Endothelial cell (in vitro differentiated cells): ENCODE measurements at places on chromosomes 16 and 17.

DNA sequence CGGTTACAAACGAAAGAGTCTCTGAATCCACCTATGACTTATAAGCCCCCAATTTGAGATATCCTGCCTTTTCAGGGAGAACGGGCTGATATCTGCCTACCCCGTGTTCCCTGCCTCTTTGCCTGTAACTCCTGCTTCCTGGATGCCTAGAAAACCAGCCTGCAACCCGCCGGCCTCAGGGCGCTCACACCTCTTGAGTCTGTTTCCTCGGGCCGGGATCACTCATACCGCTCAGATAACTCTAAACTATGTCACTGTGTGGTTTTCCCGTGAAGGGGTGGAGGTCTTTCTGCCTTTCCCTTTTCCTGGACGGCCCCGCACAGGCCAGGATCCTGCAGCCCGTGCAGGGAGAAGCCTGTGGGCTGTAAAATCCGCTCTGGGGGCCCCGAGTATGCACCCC is 10.4 kb downstream of the RPUSD1 start:
- peaks cover 10% of the 10 kb centered on the region for H3K27me3 ChIP-seq
- H3K4me3 ChIP-seq = no peak overlapping the region
- no peak for DNase-seq
- H3K36me3 ChIP-seq = no peaks in the 10 kb centered on the region

DNA sequence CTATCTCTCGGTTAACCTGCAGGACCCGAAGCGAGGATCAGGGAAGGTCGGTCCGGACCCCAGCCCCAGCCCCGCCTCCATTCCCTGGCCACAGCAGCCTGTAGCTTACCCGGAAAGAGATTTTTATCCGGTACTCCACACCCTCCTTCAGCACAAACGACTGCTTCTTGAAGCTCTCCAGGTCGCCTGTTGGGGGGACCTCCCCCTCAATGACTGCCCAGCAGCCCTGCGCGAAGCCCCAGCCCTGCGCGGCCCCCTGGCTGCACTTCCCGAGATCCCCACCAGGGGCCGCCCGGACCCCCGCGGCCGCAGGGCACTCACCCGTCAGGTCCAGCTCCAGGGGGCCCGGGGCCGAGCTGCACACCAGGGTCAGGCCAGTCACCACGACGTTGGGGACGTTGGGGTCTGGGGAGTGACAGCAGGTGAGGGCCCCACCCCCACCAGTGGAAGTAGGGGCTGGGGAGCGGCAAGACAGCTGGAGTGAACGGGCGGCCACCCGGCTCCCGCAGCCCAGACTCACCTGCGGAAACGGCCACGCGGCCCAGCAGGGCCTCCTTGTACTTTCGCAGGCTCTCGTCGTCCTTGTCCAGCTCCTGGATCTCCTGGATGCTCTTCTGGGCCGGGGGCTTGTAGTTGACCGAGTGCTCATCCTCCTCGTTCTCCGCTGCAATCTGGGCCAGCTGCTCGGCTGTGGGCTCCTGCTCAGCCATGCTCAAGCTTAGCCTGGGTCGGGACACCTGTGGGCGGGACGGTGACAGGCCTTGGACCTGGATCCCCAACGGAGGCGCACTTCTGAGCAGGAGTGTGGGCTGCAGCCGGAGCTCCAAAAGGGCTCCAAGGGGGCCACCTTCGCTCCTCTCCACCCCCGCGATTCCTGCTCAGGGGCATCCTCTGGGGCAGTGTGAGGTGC is 1.7 kb downstream of the ARHGDIA start:
- H3K36me3 ChIP-seq = peaks cover 3% of the 10 kb centered on the region
- H3K4me1 ChIP-seq = peaks cover 3% of the 10 kb centered on the region
- peak; percentile 71 for DNase-seq
- peak overlapping the region; percentile 93 for H3K4me3 ChIP-seq
- peaks cover 25% of the 10 kb centered on the region for H3K27me3 ChIP-seq

- H3K4me1 ChIP-seq = no peaks in the 10 kb centered on the region
- peaks cover 4% of the 10 kb centered on the region for H3K27me3 ChIP-seq
- peaks cover 11% of the 10 kb centered on the region for H3K36me3 ChIP-seq
- DNase-seq = no peak
- no peak overlapping the region for H3K4me3 ChIP-seq
- no peak overlapping the region for H3K27ac ChIP-seq
Observed at GRCh38 chr16:26993511-26993910, 73.2 kb upstream of the C16orf82 start.

- H3K27me3 ChIP-seq = peaks cover 5% of the 10 kb centered on the region
- no peak overlapping the region for H3K4me3 ChIP-seq
- DNase-seq = no peak
- peaks cover 28% of the 10 kb centered on the region for H3K4me1 ChIP-seq
Observed at GRCh38 chr16:13997526-13997925, 73.6 kb upstream of the MRTFB start.

- H3K4me1 ChIP-seq = peaks cover 7% of the 10 kb centered on the region
- DNase-seq = no peak
- H3K27me3 ChIP-seq = peaks cover 17% of the 10 kb centered on the region
- H3K27ac ChIP-seq = peak overlapping the region; percentile 13
Observed at GRCh38 chr17:41760878-41761277, 25.6 kb downstream of the JUP start.

DNA sequence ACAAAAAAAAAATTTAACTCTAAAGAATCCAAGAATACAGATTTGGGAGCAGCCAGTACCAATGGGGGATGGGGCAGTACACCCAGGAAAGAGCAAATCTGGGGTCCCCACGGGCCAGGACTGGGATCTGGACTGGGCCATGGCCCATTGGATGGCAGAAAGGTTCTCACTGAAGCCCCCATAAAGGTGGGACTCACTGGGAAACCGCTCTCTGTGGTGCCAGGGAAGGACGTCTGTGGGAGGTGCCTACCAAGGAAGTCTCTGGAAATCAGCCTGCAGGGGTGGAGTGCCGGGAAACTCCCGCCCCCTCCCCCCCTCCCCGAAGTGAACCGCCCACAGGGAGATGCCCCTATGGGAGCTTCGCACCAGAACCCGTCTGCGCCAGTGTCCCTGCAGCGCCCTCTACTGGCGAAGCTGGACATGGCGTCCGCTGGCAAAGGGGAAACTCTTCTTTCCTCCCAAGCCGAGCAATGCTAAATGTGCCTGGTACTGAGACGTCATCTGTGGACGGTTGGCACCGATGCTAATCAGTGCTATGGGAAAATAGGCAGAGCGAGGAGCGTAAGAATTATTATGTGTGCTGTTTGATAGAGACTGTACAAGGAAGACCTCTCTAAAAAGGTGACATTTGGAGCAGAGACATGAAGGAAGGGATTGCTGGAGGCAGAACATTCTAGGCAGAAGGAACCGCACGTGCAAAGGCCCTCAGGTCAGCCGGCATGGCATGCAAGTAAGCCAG is 671.1 kb downstream of the WWOX start:
- peaks cover 8% of the 10 kb centered on the region for H3K27me3 ChIP-seq
- DNase-seq = peak; percentile 66
- H3K4me3 ChIP-seq = no peak overlapping the region
- no peaks in the 10 kb centered on the region for H3K4me1 ChIP-seq
- H3K36me3 ChIP-seq = no peaks in the 10 kb centered on the region
- no peak overlapping the region for H3K27ac ChIP-seq

DNA sequence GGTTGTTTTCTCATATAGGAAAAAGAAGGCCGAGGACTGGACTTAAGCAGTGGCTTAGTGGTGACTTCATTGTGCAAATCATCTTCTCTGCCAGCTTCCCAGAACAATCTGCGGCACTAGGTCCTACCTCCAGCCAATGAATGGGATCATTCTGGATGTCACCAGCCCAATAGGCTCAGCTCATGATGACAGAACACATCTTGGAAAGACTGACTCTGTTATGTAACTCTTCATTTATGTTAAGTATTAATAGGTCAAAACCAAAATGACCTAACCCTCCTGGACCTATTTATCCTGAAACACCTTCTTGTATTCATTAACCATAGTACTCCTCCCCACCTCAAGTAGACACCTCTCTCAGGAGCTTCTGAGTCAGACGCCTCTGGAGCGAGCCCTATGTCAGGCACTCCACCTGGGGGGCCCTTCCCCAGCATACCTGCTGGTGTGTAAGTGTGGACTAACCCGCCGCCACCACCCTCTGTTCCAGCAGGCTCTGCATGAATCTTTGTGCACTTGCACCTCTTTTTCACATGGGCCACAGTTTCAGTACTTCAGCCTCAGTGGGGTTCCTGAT is 7.2 kb downstream of the ARL2BP start:
- H3K27me3 ChIP-seq = peaks cover 2% of the 10 kb centered on the region
- peaks cover 31% of the 10 kb centered on the region for H3K36me3 ChIP-seq
- peak overlapping the region; percentile 22 for H3K4me3 ChIP-seq
- no peak for DNase-seq

DNA sequence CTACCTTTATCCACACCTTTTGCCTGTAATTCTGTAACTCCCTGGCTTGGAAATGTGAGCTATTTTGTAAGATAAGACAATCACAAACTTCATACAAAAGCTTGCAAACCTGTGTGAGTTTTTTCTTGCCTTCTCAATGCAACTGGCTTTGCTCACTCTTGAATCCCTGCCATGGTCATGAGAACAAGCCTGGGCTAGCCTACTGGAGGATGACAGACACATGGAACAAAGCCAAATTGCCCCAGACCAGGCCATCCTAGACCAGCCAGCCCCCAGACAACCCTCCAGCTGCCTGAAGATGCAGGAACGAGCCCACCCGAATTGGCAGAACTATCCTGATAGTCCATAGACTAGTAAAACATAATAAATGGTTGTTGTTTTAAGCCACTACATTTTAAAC is 466.6 kb upstream of the ERCC4 start:
- peaks cover 4% of the 10 kb centered on the region for H3K4me1 ChIP-seq
- H3K27ac ChIP-seq = no peak overlapping the region
- DNase-seq = no peak
- H3K4me3 ChIP-seq = no peak overlapping the region
- peaks cover under 1% of the 10 kb centered on the region for H3K27me3 ChIP-seq

- H3K4me1 ChIP-seq = peaks cover 13% of the 10 kb centered on the region
- no peak within 1 kb of the TSS for H3K27ac ChIP-seq
- peaks cover 17% of the 10 kb centered on the region for H3K27me3 ChIP-seq
Observed at GRCh38 chr17:56593646-56594319, at the start of gene NOG. Gene NOG (plus strand): TSS chr17:56593699. CDS start chr17:56594224, 525 bp downstream.

- peaks cover 23% of the 10 kb centered on the region for H3K27me3 ChIP-seq
- no peak for DNase-seq
- peak overlapping the region; percentile 97 for H3K27ac ChIP-seq
- H3K36me3 ChIP-seq = peaks cover 73% of the 10 kb centered on the region
- H3K4me3 ChIP-seq = peak overlapping the region; percentile 75
Observed at GRCh38 chr16:75630052-75630451, 7.0 kb upstream of the ADAT1 start.

DNA sequence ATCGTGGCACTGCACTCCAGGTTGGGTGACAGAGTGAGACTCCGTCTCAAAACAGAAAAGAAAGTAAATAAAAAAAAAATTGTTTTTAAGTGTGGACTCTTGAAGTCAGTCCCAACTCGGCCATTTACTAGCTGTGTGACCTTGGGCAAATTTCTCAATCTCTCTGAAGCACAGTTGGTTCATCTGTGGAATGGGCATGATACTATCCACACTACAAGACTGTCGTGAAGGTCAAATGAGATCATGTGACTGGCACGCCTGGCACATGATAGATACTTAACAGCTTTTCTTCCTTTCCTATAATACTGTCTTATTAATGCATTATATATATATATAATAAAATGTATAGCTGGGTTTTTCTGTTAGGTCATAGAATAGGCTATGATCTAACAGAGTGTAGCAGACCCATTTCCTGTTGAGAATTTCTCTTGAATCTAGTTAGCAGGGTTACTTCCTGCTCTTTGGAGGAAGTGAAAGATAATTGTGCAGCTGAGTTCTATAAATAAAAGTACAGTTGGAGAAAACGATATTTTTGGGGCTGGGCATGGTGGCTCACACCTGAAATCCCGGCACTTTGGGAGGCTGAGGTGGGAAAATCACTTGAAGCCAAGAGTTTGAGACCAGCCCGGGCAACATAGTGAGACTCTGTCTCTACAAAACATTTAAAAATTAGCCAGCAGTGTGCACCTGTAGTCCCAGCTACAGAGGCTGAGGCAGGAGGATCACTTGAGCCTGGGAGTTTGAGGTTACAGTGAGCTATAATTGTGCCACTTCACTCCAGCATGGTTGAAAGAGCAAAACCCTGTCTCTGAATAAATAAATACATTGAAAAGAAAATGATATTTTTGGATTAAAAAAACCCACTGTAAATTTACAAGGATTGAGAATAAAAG is 7.3 kb downstream of the MILR1 start:
- H3K4me3 ChIP-seq = no peak overlapping the region
- H3K36me3 ChIP-seq = peaks cover 4% of the 10 kb centered on the region
- no peak overlapping the region for H3K27ac ChIP-seq
- peaks cover 7% of the 10 kb centered on the region for H3K4me1 ChIP-seq
- DNase-seq = no peak

DNA sequence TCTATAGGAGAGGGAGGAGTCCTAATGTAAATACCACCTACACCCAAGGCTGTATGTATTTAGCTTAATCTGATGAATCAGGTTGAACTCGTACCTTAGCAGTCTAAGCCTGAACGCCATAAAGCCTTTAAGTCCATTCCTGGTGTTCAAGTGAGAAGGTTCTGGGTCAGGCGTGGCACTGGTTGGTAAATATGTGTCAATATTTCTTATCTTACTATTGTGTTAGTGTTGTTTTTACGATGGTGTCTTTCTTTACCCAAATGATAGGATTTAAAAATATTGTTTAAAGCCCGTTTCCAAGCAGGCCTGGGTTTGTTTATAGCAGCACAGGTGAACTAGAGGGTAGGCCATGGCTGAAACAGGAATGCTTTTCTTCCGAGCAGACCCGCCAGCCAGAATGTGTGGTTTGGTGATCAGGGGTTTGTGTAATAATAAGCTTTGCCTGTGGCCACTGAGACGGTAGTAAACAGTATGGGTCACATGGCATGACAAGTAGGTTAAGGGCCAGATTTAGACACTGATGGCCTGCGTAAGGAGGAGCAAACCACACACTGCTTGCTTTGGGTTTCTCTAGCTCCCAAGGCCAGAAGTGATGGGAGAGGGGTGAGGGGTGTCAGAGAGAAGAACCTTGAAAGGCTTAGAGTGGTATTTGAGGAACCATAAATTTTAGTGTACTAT is 3.3 kb downstream of the TMEM94 start:
- H3K4me1 ChIP-seq = peaks cover 16% of the 10 kb centered on the region
- no peak overlapping the region for H3K4me3 ChIP-seq
- no peaks in the 10 kb centered on the region for H3K36me3 ChIP-seq
- H3K27me3 ChIP-seq = no peaks in the 10 kb centered on the region

- H3K27ac ChIP-seq = no peak overlapping the region
- DNase-seq = no peak
- H3K36me3 ChIP-seq = no peaks in the 10 kb centered on the region
- H3K4me1 ChIP-seq = peaks cover 2% of the 10 kb centered on the region
- no peak overlapping the region for H3K4me3 ChIP-seq
Observed at GRCh38 chr16:11524098-11524760, 62.5 kb downstream of the LITAF start.

- DNase-seq = no peak
- H3K27me3 ChIP-seq = peaks cover 5% of the 10 kb centered on the region
Observed at GRCh38 chr17:82216301-82217119, 3.9 kb upstream of the CCDC57 start.

GRCh38 chr16:80743273-80743672 is 61.1 kb downstream of the CDYL2 start:
- no peak overlapping the region for H3K4me3 ChIP-seq
- peaks cover 4% of the 10 kb centered on the region for H3K27me3 ChIP-seq
- H3K36me3 ChIP-seq = peaks cover 9% of the 10 kb centered on the region
- H3K4me1 ChIP-seq = no peaks in the 10 kb centered on the region
